ENCODE measurements at places on chromosomes 2 and 18.
A peak's percentile ranks its signal among the peaks of the same experiment; 100 is the strongest.

- no peak for DNase-seq
Measured at GRCh38 chr2:168593713-168594112, 137.6 kb downstream of the CERS6 start.

DNA sequence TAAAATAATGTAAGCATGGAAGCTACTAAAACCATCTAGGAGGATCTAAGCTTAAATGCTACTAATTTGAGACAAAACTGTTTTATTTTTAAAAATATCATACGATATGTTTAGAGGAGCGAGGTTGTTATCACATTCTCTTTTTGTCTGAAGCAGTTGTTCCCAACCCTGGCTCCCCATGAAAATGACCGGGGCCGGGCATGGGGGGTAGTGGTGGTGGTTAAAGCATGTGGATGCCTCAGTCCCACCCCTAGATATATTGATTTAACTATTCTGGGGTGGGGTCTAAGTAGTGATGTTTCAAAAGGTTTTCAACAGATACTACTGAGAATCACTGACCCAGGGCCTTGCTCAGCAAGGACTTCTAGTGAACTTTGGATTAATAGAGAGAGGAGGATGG lies 359.8 kb downstream of the ALK start:
- no peak for DNase-seq

GRCh38 chr2:101718993-101719571 lies 21.6 kb downstream of the MAP4K4 start:
- DNase-seq, result no peak

DNA sequence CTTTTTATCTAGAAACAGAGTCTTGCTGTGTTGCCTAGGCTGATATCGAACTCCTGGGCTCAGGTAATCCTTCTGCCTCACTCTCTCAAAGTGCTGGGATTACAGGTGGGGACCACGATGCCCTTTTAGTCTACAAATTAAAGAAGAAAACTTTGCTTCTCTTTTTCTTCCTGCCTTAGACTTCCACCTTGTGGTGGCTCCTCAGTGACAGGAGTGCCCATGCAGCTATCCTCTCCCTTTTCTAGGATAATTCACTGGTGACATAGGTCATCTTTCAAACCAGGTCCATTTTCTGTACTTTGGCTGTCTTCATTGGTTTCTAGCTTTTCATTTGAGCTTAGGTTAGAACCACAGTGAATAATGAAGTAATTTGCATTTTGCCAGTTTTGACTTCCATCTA lies 13.6 kb downstream of the DCAF17 start:
- DNase-seq, result no peak

GRCh38 chr2:174662459-174662858 lies 64.9 kb upstream of the WIPF1 start:
- DNase-seq, result peak; percentile 42

DNA sequence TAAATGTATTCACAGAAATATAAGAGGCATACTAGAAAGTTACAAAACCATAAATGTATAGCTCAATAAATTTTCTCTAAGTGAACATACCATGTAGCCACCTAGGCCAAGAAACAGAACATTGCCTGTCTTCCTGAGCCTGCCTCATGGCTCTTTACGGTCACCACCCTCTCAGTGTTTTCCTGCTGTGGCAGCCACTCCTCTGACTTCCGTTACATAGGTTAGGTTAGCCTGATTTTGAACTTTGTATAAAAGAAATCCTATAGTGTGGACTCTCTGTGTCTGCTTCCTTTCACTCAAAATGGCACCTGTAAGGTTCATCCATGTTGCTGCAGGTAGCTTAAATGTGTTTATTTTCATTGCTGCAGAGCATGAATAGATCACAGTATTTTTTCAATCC lies 11.6 kb upstream of the ST3GAL5 start:
- DNase-seq, result no peak

GRCh38 chr2:197208841-197209240 lies 101.7 kb downstream of the ANKRD44 start:
- peak; percentile 26 for DNase-seq

DNA sequence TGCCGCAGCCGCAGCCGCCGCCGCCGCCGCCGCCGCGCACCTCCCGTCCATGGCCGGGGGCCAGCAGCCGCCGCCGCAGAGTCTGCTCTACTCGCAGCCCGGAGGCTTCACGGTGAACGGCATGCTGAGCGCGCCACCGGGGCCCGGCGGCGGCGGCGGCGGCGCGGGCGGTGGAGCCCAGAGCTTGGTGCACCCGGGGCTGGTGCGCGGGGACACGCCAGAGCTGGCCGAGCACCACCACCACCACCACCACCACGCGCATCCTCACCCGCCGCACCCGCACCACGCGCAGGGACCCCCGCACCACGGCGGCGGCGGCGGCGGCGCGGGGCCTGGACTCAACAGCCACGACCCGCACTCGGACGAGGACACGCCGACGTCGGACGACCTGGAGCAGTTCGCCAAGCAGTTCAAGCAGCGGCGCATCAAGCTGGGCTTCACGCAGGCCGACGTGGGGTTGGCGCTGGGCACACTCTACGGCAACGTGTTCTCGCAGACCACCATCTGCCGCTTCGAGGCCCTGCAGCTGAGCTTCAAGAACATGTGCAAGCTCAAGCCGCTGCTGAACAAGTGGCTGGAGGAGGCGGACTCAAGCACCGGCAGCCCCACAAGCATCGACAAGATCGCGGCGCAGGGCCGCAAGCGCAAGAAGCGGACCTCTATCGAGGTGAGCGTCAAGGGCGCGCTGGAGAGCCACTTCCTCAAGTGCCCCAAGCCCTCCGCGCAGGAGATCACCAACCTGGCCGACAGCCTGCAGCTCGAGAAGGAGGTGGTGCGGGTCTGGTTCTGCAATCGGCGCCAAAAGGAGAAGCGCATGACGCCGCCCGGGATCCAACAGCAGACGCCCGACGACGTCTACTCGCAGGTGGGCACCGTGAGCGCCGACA lies 2.4 kb downstream of the POU3F3 start:
- DNase-seq, result no peak

Data from epithelial cell of proximal tubule (primary cell).